DMS153 (cell line): ENCODE measurements at places on chromosomes 5 and 9.

DNA sequence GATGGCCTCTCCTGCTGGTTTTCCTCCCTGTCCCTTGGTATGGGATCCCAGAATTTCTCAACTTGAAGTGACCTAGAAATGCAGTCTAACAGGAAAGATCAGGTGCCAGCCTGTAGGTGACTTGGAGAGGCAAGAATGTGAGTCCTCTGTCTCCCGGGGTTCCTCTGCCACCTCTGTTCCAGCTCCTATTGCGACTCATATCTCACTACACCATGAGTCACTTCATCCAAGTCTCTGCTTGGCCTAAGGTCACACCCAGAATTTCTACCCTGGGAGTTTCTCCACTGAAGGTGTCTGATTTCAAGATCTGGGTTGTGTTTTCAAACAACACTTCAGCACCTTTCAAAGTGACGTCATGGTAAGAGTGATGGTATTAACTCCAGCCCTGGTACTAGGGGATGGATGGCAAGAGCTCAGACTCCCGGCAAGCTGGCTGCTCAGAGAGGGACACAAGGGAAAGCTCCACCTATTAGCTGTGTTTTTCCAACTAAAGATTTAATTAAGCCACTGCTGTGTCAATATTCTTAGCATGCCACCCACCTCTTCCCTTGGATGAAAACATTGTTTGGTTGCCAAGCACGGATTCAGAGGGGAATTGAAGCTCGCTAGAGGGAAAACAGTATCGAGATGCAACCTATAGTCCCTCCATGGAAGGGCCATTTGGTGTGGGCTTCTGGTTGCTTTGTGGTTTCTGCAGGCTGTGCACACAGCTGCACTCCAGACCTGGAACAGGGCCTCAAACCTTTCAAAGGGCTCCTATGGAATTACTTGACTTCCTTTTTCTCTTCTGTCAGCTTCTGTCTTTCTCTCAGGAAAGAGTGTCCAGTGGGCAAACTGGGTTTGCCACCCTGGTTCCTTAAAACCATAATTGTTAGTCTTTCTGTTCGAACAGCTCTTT is 205.7 kb downstream of the GAS1 start:
- DNase-seq = no peak

DNA sequence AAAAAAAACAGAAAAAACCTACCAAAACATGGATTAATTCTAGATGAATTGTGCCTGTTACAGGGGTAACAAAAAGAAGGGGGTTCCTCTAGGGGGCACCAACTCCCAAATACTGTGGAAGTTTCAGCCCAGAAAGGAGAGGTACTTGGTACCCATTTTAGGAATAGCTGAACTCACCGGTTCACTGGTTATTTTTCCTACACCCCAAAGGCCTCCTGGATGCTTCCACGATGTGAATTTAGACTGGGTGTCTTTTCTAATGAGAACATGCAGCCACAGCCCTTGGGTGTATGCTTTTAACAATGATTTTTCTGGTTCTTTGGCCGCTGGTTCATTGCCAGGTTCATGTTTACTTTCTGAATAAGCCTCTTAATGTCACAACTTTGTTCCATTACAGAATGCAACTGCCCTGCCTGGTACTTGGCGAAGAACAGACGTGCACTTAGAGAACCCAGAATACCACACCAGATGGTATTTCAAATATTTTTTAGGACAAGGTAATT is 46.7 kb downstream of the GARNL3 start:
- peak; percentile 61 for DNase-seq

GRCh38 chr5:37275511-37275910 is 26.3 kb upstream of the CPLANE1 start:
- DNase-seq = no peak

GRCh38 chr9:91930475-91930874 is 19.6 kb downstream of the ROR2 start:
- no peak for DNase-seq

DNA sequence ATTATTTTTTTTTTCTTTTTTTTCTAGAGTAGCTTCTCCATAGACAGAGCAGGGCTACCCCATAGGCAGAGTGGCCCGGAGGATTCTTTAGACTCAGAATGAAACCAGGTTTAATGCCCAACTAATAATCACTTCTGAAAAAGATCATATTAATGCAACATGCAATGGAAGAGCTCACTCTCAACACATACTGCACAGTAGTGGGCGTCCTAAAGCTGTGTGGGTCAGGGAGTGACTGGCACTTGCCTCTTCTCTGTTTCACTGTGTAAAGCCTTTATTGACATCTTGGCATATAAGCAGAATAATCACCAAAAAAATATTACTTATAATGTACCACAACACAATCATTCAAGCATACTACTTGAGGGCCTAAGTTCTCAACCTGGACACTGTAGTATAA is 11.1 kb downstream of the PWWP2A start:
- DNase-seq = no peak
